ENCODE measurements at places on chromosomes 2 and 18. TPM values are rescaled to one million over a fixed set of nuclear protein-coding genes. Genes with fewer than 3 reads are reported as not detected.

DNA sequence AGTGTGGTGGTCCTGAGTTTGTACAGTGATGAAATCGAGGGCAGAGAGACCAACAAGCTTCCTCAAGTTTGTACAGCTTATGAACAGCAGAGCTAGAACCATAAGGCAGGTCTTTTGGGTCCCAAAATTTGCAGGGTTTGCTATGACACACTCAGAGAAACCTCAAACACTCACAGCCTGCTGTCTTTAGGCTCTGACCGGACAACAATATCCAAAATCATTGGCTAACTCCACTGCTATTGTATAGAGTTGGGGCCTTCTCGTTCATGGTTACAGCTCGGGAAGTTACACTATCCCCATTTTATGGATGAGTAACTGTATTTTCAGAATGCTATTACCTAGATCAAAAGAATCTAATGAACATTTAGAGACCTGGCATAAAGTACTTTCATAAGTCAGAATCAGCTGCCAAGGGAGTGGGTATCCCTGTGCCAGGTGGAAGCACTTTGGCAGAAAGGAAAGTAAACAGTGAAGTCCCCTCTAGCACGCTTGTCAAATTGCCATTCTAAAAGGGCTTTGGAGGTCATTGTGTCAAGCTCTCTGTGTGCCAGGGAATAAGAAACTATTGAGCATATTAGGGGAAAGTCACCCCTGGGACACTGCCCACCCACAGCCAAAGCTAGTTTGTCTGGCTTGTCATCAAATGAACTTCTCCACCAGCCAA, 331.8 kb downstream of the ALK start:
- no peak for DNase-seq

DNA sequence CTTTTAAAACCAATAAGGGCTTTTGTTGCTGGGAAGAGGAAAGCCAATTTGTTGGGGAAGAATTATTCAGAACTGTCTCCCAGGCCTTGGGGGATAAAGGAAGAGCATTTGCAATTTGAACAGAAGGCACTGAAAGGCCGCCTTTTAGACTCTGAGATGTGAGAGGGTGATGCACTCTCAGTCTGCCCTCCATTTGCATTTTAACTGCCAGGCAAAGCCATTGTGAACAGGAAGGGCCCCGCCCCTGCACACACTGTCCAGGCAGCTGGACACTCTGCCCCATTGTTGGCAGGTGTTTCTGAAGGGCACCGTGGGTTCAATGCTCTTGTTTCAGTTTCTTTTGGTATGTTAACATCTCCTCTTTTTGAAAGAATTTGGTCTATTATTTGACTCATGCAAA, 169.5 kb upstream of the COPS8 start:
- DNase-seq, result no peak

DNA sequence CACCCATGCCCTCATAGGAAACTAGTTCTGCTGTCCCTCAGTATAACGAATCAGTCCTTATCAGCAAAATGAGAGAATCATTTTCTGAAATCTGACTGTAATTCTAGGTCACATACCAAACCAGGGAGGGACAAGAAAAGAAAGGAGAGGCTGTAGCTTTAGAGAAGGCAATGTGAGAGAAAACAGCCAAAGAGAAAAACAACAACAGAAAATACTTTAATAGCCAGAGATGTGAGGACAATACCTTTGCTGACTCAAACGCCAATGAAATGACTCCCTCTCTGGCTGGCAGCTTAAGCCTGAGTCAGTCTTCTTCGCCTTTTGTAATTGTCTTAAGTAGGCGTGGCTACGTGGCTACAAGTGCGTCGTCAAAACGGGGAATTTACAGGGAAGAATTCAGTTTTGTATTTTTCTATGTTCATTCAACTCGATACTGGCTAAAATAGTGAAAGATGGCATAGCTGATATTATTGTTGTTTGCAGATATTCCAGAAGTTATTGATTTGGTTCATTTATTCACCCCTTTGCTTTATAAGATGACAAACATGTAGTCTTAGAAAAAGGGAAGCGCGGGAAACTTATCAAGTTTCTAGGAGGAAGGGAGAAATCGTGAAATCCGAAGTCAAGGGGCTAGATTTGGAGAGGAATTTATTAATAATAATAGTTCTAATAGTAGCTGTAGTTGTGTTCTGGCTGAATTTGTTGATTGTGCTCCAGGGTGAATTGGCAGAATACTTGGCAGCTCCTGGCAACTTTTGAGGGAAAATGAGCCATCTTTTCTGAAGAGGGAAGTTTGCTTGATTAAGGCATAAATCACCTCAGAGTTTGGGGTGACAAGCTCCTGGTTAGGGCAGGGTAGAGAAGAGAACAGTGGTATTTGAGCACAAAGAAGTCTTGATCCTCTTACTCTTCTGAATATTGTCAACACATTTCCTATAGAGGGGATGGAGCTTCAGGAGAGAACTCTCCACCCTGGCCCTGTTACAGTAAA, at the start of gene IL1A:
TSS of gene IL1A (minus strand) at position 295 of the 991 bp plus-strand sequence. CDS start 723 bp downstream, outside the sequence.
- DNase-seq, result no peak

DNA sequence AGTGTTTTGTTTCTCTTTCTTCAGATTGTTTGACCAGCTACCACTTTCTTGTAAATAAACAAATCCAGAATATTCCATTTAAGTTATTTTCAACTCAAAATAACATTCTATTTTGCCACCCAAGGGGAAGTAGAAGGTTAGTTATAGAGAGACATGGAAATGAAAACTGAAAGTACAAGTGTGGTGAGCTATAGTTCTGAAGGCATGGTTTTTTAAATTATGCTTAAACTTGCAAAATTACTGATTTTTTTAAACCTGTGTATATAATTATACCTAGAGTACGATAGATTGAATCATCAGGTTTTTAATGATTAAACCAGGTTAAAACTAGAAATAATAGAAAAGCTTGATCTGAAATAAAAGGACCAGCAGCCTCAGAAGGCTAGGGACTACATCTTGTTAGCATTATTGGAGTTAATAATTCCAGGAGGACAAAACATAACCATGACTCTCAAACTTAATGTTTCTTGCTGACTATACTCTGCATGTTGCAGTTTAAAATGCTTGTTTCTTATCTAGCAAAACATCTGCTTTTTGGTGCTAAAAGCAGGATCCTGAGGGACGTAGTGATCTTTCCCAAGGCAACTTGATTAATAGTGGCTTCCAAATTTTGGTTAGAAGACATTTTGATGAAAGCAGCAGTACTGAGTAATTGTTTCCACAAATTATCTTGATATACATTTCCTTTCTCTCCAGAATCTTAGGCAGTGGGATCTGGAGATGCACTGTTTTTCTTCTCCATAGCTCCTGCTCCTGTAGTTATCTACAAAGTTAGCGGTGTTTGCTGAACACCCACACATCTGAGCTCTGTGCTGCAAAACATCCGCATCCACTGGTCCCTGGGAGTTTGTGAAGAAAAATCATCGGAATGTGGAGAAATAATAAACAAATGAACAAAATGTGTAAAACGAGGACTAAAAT, 327.2 kb upstream of the PKDCC start:
- no peak for DNase-seq

DNA sequence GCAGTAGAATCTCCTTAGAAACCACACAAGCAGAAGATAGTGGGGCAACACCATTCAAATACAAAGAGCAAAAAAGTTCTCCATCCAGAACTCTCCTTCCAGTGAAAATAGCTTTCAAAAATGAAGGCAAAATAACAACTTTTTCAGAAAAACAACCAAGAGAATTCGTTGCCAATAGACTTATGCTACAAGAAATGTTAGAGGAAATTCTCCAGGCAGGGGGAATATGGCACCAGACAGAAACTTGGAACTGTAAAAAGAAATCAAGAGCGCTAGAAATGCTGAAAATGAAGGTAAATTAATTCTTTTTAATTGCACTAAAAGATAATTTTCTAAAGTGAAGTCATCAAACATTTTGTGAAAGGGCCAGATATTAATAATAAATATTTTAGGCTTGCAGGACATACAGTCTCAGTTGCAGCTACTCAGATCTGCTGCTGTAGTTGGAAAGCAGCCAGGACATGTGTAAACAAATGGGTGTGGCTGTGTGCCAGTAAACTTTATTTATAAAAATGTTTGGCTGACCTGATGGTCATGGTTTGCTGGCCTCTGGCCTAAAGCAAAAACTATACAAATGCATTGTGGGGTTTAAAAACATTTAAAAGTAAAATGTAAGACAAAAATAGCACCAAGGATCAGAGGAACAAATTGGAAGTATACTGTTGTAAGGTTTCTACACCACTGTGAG, 73.7 kb upstream of the TGFA start:
- no peak for DNase-seq

- no peak for DNase-seq
Measured at GRCh38 chr2:239148495-239149200, 252.2 kb downstream of the HDAC4 start.

- DNase-seq, result no peak
Measured at GRCh38 chr2:224847961-224848850, 132.0 kb upstream of the CCDC195 start.

GRCh38 chr2:28869494-28870145, 489 bp downstream of the TRMT61B start:
- DNase-seq, result no peak

GRCh38 chr18:6504605-6505497, 90.1 kb upstream of the L3MBTL4 start:
- DNase-seq, result no peak

GRCh38 chr2:3476321-3476984, 42.9 kb downstream of the ADI1 start:
- no peak for DNase-seq

DNA sequence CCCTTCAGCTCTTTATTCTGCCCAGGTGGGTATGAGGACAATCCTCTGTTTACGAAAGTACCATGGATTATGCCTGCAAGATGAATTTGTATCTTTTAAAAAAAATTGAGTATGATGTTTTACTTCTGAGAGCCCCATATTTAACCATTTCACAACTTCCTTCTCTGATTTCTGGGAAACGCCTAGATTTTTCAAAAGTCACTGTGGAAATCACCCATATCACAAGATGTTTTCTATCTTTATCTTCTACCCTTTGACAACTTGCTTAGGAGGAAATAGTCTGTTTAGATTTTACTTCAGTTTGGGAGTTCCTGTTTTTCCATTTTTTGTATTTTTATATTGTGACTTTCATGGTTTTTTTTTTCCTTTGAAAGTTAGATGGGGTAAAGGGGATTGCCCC, 53.0 kb downstream of the ICOS start:
- DNase-seq, result no peak

- DNase-seq, result no peak
Measured at GRCh38 chr18:2083691-2084090, 487.6 kb downstream of the METTL4 start.

- DNase-seq, result no peak
Measured at GRCh38 chr18:26930630-26931029, 65.1 kb upstream of the AQP4 start.

- no peak for DNase-seq
Measured at GRCh38 chr2:88660622-88661021, 30.9 kb upstream of the RPIA start.

DNA sequence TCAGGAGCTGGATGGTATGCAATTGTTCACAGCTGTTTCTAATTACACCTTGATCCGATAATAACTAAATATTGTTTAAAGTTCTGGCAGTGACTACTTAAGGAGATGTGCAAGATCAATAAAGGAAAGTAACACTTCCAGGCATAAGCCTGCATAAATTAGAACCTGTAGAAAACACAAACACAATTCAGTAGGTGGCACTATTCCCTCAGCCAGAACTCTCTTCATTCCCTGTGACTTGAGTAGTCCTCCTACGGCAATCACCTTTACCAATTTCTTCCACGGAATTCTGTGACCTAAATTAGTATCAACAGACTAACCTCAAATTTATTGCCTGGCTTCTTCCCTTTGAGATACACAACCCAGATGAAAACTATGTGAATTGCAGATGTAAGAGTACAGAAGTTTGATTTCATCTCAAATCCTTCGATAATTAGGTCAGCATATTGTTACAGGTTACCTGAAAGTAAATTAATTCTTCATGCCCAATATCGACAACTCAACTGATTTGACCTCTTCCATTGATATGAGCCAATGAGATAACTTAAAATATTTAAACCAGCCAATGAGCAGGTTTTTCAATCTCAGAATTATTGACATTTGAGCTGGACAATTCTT, 137.8 kb downstream of the PID1 start:
- DNase-seq, result peak; percentile 6

GRCh38 chr2:177397481-177398289, 5.1 kb downstream of the AGPS start:
- no peak for DNase-seq

DNA sequence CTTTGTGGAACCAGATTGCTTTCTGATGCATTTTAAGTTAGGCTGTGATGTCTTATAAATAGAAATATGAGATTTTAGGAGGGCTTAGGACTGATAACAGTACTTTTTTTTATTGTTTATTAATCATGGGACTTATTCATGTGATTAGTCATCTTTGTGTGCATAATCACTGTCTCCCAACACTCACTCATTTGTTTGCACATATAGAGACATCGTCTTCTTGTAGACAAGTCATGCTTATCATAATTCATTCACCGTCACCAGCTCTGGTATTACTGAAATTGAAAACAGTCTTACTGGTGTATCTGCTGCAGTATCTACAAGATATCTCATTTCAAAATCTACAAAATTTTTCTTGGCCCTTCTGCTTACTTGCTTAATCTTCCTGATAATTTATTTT, 45.8 kb downstream of the WDR7 start:
- no peak for DNase-seq

DNA sequence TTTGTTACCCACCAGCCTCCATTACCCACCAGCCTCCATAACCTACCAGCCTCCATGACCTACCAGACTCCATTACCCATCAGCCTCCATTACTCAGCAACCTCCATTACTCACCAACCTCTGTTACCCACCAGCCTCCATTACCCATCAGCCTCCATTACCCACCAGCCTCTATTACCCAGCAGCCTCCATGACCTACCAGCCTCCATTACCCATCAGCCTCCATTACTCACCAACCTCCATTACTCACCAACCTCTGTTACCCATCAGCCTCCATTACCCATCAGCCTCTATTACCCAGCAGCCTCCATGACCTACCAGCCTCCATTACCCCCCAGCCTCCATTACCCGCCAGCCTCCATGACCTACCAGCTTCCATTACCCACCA, 133.3 kb upstream of the HS6ST1 start:
- DNase-seq, result no peak

GRCh38 chr2:26970928-26971627, 641 bp downstream of the MAPRE3 start:
- DNase-seq, result no peak

DNA sequence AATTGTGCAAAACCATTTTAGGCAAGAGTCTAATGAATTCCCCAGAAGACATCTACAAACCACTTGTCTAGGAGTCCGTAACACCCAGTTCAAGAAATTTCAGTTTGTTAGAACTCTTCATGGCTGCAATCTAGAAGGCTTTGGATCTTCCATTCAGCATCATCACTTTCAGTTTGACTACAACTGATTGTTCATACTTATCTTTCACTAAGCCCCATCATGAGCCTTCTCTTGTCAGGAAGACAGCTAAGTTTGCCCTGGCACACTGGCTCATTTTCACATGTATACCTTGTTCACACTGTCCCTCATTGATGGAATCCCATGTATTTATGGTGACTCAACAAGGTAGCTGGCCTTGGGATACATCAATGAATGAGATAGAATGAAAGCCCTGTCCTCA, 898.4 kb upstream of the CELF4 start:
- DNase-seq, result no peak

GRCh38 chr18:67400502-67401117, 115.9 kb downstream of the DSEL start:
- no peak for DNase-seq

IL1F10 gene
- not detected for polyA plus RNA-seq

SPATS2L gene
- polyA plus RNA-seq, result 151 TPM

PKDCC gene
- 338 TPM for polyA plus RNA-seq

DTNA gene
- polyA plus RNA-seq, result 20.8 TPM

CHMP3 gene
- 121 TPM for polyA plus RNA-seq

KCNJ13 gene
- 0.35 TPM for polyA plus RNA-seq

PID1 gene
- 11.1 TPM for polyA plus RNA-seq

CCDC142 gene
- 7.5 TPM for polyA plus RNA-seq

DNER gene
- polyA plus RNA-seq, result 67.0 TPM

C2orf80 gene
- polyA plus RNA-seq, result 0.58 TPM

C2orf76 gene
- polyA plus RNA-seq, result 19.8 TPM

GREB1L gene
- 6.7 TPM for polyA plus RNA-seq
